ENCODE measurements at places on chromosomes 7 and 10.

GRCh38 chr10:43226441-43226840, 40.4 kb downstream of the RASGEF1A start:
- DNase-seq: no peak

DNA sequence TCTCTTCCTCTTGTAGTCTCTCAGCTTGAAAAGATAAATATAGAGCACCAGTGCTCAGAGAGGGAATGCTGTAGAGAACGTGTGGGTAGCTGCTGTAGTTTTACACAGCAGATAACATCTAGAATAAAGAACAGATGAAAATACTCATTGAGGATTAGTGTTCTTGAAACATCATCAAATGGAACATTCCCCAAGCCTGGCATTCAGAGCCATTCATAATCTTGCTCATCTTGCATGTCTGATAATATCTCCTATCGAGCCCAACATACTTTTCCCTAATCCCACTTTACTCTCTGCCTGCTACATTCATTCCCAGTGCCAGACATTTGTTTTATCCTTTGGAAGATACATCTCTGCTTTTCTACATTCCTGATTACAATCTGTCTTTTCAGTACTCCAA, 35.2 kb downstream of the MCU start:
- no peak for DNase-seq

DNA sequence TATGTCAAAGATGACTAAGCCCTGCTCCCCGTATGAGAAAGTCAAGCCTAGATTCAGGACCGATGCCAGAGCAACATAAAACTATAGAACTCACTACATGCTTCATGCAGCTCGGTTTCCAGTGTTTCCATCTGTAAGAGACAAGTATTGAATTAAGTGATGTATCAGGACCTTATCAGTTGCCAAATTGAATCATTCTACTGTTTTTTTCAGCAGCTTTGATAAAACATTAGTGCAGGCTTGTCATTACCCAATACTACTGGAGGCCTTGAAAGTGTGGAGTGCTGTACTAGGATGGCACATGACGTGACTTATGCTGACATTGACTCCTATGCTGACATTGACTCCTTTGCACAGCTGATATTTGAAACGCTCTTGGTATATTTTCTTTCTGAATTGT, 10.8 kb upstream of the NRP1 start:
- DNase-seq: no peak

GRCh38 chr7:55561690-55562089, 10.6 kb downstream of the VOPP1 start:
- no peak for DNase-seq

GRCh38 chr7:102912742-102913141, at the start of gene LRRC17:
Gene LRRC17, plus strand, starts transcription at chr7:102913000. Its CDS starts 20,914 bp downstream, at chr7:102933914.
- DNase-seq: no peak

DNA sequence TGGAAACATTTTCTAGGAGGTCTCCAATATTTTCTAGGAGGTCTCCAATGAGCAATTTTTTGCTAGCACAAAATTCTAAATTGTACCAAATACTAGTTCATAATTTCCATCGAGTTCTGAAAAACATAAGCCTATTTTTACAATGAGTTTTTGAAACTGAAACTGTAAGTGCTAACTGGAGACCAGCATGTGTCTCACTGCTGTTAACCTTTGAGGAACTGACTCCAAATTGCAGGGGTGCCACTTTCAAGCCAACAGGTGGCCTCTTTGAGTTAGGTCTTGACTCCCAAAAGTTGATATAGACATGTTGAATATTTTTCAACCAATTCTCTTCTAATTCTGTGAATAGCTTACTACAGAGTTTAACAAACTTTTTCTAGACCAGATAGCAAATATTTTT, 58.8 kb downstream of the CAV1 start:
- DNase-seq: no peak

- DNase-seq: no peak
These were observed 1011.2 kb downstream of the KCNMA1 start for GRCh38 chr10:76626386-76626785.

DNA sequence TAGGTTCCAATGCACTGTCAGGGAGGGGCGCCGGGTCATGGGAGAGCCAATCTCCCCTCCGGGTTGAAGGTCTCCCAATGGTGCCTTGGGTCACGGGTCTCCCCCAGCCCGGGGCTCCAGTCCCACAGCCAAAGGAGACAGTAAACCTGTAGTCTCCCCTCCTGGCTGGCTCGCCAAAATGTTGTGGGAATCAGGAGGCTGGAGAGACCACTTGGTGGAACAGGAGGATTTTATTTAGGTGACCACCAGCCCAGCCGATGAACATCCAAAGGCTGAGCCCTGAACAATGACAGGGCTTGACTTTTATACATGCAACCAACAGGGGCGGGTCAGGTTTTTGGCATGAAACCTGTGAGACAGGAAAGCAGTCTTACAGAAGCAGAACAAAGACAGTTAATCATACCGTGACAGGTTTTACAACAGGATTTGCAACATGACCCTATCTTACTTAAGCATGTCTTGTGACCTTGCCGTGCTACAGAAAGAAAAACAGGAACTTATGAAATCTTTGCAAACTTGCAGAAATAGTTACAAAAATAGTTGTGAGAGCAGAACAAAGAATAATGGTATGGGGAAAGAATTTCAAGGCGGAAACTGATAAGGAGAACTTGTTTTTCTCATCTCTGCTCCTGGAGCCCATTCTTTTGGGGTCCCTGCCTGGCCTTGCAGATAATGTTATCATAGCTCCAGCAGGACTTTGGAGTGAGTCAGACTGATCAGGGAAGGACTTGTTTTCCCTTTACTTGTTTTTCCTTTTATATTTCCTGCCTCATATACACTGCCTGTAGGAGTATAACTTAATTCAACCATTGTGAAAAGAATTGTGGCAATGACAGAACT, 7.1 kb downstream of the ERV3-1 start:
- DNase-seq: no peak

- no peak for DNase-seq
These were observed 203.9 kb upstream of the PLPP4 start for GRCh38 chr10:120253131-120253530.

DNA sequence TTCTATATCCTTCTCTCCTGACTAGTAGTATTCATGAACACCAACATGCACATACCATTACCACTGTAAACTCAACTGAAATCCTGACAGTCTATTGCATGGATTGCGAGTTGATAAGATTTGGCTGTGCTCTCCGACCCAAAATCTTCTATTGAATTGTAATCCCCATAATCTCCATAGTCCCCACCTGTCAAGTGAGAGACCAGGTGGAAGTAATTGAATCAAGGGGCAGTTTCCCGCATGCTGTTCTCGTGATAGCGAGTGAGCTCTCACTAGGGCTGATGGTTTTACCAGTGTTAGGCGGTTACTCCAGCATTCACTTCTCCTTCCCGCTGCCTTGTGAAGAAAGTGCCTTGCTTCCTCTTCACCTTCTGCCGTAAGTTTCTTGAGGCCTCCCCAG, 261.8 kb downstream of the PHF14 start:
- no peak for DNase-seq

DNA sequence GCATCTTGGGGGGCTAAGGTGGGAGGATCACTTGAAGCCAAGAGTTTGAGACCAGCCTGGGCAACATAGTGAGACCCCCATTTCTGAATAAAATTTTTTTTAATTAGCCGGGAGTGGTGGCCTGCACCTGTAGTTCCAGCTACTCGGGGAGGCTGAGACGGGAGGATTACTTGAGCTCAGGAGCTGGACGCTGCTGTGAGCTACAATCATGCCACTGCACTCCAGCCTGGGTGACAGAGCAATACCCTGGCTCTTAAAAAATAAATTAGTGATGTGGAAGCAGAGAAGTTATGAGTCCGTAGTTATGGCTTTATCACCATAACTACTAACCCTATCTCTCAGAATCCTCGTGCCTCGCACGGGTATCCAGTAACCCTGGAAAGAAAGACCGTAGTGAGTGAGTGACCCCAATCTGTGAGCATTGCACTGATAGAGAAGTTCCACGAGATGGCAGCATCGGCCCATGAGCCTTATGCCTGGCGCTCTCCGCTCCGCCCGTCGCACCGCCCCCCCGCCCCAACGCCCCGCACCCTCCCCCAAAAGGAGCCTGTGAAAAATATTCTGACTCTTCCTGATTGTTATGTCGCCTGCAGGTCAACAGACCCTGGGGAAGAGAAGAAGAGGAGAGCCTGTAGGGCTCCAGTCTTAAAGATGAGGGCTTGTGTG, 4.9 kb upstream of the SLC29A3 start:
- DNase-seq: no peak

DNA sequence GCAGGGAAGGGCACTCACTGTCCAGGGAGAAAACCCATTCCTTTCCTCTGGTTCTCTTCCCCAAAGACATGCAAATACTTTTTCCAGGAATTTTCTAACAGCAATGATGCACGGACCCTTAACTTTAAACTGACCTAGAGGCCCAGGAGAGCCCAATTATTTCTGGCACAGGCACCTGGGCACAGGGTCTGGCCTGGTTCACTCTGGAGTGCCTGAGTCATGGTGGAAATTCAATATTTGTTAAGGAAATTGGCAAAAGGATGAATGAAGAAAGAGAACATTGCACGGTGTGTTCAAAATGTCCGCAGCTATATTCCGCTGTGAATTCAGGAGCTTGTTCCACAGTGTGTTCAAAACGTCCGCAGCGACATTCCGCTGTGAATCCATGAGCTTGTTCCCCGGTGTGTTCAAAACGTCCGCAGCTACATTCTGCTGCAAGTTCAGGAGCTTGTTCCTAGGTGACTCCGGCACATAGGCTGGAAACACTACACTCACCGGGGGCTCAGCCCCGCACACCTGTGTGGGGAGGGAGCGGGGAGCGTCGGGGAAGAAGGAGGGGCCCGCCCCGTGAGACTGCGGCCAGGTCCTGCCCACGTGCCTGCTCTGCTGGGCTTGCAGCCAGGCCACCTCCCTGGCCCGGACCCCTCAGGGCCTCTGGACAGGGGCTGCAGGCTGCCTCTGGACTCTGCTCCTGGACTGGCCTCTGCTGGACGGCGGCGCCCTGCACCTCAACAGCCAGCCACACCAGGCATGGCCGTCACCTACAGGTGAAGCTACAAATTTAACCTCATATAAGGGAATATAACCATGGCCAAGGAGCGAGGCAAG, 72.0 kb upstream of the FAM20C start:
- DNase-seq: no peak

DNA sequence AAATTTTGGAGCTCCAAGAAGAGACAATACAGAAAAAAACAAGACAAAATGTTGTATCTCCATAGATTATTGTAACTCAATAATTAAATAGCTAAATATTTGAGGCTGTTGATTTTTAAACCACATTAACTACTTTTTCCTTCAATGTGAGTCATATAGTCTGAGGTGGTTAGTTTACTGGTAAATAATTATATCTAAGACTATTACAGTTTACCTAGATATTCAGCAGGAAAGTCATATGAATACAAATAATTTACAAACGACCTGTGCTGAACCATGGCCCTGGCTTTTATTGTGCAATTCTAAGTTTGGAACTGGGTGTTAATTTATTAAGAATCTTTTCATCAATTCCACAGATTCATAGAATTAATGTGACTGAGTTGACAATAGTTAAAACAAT, 22.2 kb downstream of the CREB5 start:
- DNase-seq: no peak

- no peak for DNase-seq
These were observed 99.7 kb upstream of the CAV2 start for GRCh38 chr7:116399819-116400218.

DNA sequence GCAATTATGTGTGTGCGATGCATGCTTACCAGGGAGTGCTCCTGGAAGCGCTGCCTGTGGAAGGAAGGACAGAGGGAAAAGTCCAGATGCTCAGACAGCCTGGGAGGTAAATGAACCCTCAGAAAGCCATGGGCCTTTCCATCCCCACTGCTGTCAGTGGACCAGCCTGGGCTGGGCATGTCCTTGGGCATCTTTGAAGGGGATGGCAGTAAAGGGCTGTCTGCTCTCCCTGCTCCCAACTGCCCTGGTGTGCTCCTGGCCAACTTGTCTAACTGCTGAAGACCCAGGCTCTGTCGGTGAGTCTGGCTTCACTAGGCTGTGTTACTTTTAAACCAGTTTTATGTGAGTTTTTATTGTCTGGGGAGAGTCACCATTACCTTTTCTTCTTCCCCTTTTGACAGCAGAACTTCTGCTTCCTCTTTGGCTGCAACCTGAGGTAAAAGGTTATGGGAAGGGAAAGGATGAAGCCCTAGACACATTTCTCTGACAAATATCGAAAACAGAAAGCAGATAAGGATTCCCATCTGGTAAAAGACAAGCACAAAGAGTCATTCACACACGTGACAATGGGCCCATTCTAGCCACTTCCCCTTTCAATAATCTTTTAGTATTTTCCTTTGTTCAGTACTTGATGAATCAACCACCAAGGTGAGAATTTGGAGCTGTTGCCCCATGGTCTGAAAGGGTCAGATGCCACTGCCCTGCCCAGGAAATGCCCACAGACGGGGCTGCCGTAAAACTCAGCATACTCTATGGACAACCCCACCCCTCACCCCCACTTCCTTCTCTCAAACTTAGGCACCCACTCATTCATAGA, 27.6 kb upstream of the PIK3AP1 start:
- no peak for DNase-seq

DNA sequence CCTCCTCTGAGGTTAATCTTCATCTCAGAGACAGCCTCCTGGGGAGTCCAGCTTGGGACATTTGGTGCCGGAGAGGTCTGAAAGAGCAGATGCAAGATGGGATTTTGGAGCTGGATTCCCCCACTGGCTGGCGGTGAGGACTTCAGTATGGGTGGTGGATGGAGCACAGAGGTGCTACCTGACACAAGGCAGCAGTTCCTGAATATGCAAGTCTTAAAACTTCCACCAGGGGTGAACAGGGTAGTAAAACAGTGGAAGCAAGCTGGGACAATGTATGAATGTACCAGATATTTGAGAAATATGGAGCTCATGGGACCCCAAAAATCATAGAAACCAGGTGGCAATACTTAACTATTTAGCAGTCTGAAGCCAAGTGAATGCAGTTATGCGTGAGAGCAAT, 4.8 kb upstream of the TAF3 start:
- no peak for DNase-seq

DNA sequence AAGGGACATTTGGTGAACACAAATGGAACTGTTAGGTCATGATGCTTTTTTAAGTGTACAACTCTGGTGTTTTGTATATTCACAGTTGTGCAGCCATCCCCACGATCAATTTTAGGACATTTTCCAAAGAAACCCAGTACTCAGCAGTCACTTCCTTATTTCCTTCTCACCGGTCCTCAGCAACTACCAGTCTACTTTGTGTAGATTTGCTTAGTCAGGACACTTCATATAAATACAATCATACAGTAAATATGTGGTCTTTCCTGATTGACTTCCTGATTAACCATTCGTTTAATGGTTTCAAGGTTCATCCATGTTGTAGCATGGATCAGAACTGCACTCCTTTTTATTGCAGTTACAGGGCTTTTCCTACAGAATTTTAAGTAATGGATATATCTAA, 14.4 kb downstream of the SGPL1 start:
- no peak for DNase-seq

DNA sequence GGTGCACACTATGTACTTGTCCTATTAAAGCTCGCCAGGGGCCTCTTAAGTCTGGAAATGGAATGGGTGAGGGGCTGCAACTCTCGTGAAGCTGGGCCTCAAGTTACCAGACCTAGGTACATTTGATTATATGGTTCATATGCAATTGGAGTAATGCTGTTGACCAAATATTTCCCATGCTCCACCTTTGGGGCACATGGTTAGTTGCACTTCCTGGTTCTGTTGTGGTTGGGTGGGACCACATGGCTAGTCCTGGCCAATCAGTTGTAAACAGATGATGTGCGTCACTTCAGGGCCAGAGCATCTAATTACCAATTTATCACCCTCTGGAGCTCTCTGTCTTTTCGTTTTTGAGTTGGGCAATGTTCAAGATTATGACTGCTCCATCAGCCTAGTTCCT, 39.5 kb upstream of the OPN4 start:
- DNase-seq: no peak
